Hypothalamus (tissue), 51 donors: ENCODE measurements at places on chromosomes 3 and 15.

- no peak for DNase-seq
These were observed 1.0 kb upstream of the FSTL1 start for GRCh38 chr3:120451806-120452205.

DNA sequence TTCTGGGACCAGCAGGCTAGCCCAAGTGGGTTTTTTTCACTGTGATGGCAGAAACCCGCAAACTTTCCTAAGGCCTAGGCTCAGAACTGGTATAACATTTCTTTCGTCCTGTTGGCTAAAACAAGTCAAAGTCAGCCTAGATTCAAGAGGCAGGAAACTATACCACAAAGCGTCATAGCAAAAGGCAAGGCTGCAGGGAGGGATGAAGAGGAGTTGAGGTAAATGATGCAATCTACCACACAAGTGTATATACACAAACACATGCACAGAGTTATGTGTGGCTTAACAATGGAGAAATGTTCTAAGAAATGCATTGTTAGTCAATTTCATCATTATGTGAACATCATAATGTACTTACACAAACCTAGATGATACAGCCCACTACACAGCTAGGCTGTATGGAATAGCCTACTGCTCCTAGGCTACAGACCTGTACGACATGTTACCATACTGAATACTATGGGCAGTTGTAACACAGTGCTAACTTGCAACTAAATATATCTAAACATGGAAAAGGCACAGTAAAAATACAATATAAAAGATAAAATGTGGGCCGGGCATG is 225.6 kb downstream of the TBL1XR1 start:
- no peak for DNase-seq

DNA sequence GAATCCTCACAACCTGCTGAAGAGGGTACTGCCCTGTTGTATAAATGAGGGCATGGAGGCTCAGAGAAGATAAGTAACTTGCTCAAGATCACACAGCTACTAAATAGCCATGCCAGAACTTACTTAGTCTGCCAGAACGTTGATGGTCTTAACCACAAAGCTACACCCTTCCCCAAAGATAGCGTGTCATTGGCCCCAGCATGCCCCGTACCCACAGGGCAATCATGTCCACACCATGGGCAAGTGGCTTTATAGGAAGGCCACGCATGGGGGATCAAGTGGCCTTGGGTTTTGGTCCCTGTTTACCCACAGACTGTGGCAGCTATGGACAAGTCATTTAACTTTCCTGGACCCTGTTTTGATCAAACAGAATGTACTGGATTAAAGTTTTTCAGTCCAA is 15.9 kb upstream of the ARHGEF3 start:
- no peak for DNase-seq

GRCh38 chr3:142613491-142613890 is 17.3 kb downstream of the PLS1 start:
- no peak for DNase-seq

DNA sequence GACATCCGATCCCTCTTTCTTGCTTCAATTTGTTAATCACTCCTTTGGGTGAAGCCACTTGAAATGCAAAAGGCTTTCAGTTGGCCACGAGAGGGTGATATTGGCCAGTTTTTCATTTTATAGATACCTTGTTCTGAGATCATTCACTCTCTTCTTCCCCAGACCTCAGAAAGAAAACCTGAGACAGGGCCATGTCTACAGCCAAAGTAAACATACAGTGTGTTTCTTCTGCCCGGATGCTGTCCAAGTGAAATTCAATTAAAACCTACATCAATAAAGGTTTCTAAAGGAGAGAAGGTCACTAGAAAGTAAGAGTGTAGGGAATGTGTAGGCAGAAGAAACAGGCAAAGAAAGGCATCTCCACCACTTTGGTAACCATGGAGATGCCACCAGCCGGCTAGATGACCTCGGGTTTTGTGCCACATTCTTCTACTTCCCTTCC is 39.5 kb upstream of the FMN1 start:
- no peak for DNase-seq

- DNase-seq, result no peak
These were observed 43.1 kb upstream of the ZNF774 start for GRCh38 chr15:90309020-90309419.

GRCh38 chr15:62758952-62759349 is 283.6 kb upstream of the TPM1 start:
- DNase-seq, result no peak

DNA sequence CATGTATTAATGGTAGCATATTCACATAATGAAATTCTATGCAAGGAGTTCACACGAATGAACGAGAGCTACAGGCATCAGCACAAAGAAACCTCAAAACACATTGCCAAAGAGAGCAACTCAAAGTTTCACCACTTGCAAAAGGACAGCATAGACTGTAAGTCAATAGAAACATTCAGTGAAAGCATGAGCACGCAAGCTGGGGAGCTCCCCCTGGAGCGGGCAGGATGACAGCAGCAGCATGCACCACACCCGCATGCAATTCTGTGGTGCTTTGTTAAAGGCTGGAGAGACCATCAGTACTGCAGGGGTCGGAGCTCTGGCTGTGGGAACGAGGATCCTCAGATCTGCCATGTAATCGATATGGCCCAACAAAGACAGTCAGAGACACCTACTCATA is 18.7 kb downstream of the OCA2 start:
- DNase-seq, result no peak
